MV-4-11 (cell line): ENCODE measurements at places on chromosomes 3 and 15.
A peak's percentile ranks its signal among the peaks of the same experiment; 100 is the strongest.

- no peak for DNase-seq
Observed at GRCh38 chr3:177353140-177353539, 155.9 kb upstream of the TBL1XR1 start.

- no peak for DNase-seq
Observed at GRCh38 chr15:69979262-69979661, 118.5 kb downstream of the TLE3 start.

DNA sequence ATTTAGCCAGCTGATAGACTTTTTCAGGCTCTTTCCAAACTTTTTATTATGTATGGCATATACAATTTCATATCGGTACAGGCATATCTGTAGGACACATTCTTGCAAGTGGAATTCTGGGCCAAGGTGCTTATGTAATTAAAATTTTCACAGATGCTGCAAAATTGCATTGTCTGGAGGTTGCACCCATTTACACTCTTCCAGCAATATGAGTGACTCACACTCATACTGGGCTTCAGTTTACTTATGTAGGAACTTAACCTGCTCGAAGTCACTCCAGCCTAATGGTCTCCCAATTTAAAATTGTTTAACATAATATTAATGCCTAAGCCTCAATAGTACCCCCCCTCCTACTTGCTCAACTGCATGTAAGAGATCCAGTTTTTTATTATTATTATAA is 11.2 kb upstream of the SEC62 start:
- DNase-seq: no peak

GRCh38 chr15:76185716-76186115 is 125.6 kb downstream of the ETFA start:
- peak; percentile 29 for DNase-seq

DNA sequence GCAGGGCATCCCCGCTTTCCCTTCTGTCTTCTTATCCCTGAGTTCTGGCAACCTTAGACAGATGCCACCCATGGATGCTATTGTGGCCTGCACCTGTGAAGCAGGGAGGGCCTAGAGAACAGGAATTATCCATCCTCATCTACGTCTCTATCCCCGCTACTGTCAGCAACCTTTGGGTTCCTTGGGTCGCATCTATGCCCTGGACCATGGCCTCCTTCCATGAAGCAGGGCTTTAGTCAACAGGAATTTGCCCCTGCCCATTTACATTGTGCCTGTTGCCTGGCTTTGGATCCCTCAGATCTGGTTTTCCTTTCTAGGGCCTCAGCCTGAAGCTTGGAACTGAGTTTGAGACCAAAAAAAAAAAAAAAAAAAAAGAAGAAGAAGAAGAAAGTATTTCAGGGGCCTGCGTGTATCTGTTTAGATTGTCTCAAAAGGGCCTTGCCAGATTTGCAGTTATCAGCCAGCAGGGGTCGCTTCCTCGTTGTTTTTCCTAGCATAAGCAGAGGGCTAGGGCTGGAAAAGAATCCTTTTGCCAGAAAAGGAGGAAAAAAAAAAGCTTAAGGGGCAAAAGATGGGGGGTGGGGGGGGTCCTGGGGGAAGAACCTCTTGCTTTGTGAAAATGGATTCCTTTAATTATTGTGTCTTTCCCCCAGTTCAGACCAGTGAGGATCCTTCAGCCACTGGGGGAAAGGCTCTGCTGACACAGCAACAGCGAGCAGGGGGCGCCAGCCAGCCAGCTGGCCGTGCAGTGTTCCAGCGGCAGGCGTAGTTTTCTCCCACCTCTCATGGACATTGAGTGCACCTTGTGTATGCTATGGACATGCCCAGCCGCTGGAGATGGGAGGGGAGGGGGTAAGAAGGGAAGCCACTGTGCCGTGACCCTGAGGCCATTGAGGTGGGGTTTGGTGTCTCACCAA is 65.7 kb upstream of the ALDH1L1 start:
- peak; percentile 52 for DNase-seq

DNA sequence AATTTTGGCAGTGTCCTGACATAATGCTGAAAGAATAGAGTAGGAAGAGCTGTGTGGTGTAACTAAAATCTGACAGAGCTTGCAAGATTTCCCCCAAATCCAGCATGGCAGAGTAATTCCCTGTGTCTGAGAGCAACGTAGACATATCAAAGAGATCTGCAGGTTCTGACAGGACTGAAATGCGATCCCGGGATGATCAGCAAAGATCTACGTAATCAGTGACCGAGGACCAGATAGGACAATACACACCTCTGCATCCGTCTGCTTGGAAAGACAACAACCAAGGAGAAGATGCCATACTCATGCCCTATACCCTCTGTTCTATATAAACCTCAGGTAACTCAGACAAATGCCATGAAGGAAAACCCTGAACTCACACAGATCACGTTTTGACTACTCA is 26.6 kb upstream of the SYNPR start:
- no peak for DNase-seq

GRCh38 chr15:72199721-72200212 is 2.2 kb upstream of the GRAMD2A start:
- DNase-seq: peak; percentile 54

DNA sequence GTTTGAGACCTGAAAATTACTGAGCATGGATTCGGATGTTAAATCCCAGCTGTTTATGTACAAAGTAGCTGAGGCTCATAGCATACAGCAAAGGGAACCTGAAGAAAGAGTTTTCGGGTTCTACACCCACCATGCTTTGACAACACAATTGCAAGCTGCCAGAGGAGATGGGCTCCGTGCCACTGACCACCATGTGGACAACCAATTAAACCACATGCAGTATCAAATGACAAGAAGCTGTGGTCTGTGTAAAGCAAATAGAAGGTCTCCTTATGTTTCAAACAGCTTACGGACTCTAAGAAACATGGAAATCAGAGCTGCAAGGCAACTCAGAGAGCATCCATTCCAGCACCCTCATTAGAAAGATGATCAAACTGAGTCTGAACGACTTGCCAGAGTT is 12.9 kb downstream of the GABRB3 start:
- DNase-seq: no peak

- DNase-seq: no peak
Observed at GRCh38 chr15:58066042-58066867, 744 bp upstream of the ALDH1A2 start.

- DNase-seq: no peak
Observed at GRCh38 chr3:190044142-190044541, 76.6 kb downstream of the P3H2 start.

DNA sequence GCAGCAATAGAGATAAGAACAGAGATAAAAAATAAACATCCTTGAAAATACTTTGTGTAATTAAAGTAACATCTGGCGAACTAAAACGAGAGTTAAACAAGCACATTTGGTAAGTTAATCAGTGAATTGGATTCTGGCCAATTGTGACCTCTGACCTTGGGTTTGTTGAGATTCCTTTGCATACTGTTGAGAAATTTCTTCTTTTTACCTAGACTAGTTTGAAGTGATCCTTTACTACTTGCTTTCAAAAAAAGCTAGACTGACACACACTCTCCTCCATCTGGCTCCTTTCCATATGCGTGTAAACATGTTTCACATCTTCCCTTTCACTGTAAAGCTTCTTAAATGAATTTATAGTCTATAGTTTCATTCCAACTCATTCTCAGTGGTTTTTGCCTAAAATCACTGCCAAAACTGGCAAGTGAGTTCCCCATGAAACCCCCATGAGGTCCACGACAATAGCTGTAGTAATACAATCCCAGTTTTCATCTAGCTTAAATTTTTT is 17.3 kb upstream of the GBE1 start:
- DNase-seq: no peak

DNA sequence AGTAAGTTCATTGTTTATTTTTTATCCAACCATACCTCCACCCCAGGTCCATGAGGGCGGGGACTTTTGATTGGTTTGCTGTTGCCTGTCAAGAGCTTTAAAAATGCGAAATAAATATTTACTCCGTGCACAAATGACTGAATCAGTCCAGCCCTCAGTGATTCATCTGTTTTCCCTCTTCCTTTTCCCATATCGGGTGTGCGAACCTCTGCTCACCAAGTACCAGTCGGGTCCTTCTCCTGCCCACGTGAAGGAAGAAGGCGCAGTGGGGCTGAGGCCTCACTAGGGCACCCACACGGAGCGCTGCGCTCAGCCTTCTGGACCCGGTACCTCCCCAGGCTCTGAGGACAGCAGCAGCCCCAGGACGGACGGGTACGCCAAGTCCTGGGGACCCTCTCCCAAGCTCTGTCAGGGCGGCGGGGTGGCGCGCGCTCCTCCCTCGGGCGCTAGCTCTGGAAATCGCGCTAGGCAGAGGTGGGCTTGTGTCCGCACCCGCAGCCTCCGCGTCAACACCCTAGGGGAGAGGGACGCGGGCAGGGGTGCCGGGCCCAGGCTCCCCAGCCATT is 70.5 kb upstream of the EPHB3 start:
- no peak for DNase-seq

DNA sequence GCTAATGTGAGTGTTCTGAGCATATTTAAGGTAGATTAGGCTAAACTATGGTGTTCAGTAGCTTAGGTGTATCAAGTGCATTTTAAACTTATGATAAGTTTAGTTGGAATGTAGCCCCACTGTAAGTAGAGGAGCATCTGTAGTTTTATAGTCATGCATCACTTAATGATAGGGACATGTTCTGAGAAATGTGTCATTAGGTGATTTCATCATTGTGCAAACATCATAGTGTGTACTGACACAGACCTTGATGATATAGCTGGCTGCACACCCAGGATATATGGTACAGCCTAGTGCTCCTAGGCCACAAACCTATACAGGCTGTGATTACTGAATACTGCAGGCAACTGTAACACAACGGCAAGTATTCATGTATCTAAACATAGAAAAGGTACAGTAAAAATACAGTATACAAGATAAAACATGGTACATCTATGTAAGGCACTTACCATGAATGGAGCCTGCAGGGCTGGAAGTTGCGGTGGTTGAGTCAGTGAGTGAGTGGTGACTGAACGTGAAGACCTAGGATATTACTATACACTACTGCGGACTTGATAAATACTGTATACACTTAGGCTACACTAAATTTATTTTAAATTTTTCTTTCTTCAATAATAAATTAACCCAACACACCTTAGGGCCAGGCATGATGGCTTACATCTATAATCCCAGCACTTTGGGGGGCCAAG is 17.9 kb downstream of the DNAH1 start:
- no peak for DNase-seq

- no peak for DNase-seq
Observed at GRCh38 chr3:118436697-118437262, 597.9 kb downstream of the IGSF11 start.

GRCh38 chr3:98791341-98792325 is 28.5 kb downstream of the ST3GAL6 start:
- DNase-seq: no peak

GRCh38 chr3:124044956-124045355 is 53.0 kb upstream of the ROPN1 start:
- no peak for DNase-seq

DNA sequence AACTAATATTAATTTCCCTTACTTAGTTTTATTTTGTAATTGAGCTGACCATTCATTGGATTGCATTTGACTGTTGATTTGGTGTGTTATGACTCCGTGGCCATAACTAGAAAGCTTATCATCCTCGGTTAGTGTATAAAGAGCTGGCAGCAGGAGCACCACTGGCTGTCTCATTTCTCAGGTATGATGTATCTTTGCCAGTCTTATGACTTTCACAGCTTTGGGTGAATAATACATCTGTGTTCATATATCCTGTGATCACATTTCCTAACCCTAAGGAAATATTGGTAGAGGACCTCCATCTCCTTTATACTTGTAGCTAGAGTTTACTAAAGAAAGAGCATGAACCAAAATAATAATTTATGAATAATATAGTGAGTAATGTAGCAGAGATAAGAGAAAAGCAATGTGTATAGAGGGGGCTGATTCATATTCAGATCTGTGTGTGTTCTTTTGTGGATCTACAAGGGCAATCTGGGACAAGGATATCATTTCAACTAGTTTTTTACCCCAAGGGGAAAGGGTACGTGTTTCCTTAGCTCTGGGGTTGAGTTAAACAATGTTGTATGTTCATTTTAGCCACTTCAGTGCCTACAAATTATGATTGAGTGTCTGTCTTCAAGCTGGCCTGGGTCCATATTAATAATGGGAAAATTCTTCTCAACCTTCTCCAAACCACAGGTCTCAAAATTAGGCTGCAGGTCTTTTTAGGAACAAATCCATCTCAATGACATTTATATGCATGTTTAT is 901.7 kb downstream of the NTRK3 start:
- DNase-seq: no peak

DNA sequence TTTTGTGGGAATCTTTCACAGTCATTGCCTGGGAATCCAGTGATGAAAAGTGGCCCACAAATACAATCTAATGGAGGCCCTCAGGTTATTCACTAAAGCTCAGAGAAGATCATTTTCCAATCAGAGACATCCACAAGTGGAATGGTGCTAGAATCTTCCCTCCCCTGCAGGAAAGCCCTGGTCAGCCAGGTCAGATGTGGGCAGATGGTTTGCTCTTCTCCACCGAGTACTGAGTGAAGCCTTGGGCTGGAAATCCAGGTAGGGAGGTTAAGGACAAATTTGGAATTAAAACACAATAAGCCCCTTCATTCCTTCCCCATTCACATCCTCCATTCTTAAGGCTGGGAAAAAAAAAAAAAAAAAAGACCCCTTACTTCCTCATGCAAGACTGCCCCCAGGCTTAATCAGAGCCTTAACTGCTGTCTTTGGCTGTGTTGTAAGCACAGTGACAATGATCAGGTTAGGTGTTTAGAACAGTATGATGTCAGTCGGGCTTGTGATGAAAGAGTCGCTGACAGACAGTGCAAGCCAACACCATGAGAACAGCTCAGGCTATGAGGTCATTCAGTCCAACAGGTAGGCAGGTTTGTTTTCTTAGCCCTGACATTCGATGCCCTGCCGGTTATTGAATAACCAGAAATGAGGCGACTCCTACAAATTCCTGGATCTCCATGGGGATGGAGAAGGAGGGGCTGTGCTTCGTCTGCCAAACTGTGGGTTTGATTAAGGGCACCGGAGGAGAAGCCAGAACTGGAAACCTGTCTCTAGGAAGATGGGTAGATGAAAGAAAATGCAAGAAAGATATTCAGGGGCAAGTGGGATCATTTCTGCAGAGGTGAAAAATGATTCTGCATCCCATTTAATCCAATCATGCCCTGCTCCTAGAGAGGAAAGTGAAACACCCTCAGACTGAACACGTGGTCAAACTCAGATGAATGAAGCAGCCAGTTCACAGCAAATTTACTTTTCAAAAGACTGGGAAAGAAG is 23.5 kb upstream of the HES1 start:
- DNase-seq: no peak

GRCh38 chr3:120831066-120831465 is 76.9 kb upstream of the STXBP5L start:
- DNase-seq: no peak

DNA sequence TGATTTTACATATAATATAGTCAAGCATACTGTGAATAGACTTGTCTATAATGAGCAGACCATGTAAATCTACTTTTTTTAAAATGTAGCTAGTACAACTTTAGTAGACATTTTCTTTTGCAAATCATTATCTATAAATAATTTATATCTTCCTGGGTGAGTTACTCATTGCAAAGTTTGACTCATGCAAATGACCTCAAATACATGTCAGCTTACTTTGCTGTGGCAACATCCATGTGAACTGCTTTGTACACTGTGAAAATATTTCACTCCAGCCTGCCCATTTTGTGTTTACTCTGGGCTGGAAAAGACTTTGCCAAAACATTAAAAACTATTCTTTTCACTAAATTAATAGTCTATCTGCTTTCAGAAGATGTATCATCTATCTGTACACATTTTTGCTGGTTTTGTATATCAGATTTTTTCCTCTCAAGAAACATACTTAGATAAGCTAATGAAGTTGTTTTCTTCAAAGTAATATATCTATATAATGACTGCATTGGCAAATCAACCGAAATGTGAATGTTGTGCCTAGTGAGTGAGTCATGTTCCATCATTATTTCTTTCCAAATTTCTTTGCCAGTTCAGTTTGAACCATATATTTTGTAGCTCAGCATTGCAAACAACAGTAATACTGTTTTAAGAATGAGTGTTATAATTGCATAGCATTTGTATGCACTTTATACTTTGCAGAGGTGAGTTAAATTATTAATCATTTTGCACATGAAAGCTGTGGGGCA is 26.5 kb downstream of the IGSF10 start:
- DNase-seq: no peak
